Spinal cord (tissue), 10 donors: ENCODE measurements at places on chromosomes 4 and X.
A peak's percentile ranks its signal among the peaks of the same experiment; 100 is the strongest.

- no peaks in the 10 kb centered on the region for H3K36me3 ChIP-seq
- peaks cover 4% of the 10 kb centered on the region for H3K4me1 ChIP-seq
- no peak overlapping the region for H3K4me3 ChIP-seq
- DNase-seq: no peak
- no peak overlapping the region for H3K27ac ChIP-seq
- no peaks in the 10 kb centered on the region for H3K27me3 ChIP-seq
These were observed 310.5 kb upstream of the DDX53 start for GRCh38 chrX:22689290-22689689.

GRCh38 chrX:10579112-10580011 is 41.0 kb downstream of the MID1 start:
- H3K4me1 ChIP-seq: no peaks in the 10 kb centered on the region
- H3K27me3 ChIP-seq: no peaks in the 10 kb centered on the region
- no peak overlapping the region for H3K4me3 ChIP-seq
- peak; percentile 48 for DNase-seq
- H3K27ac ChIP-seq: peak overlapping the region; percentile 42

DNA sequence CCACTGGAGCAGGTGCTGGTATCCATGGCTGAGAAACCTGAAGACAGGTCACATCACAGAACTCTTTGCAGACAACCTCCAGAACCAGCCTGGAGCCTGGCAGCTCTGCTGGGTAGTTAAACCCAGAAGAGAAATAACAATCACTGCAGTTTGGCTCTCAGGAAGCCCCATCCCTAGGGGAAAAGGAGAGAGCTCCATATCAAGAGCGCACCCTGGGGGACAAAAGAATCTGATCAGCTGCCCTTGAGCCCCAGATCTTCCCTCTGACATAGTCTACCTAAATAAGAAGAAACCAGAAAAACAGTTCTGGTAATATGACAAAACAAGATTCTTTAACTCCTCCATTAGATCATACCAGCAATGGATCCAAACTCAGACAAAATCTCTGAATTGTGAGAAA is 823.2 kb upstream of the FRG1 start:
- no peaks in the 10 kb centered on the region for H3K4me1 ChIP-seq
- no peak overlapping the region for H3K27ac ChIP-seq
- no peaks in the 10 kb centered on the region for H3K27me3 ChIP-seq
- H3K4me3 ChIP-seq: no peak overlapping the region
- H3K36me3 ChIP-seq: no peaks in the 10 kb centered on the region

- H3K36me3 ChIP-seq: no peaks in the 10 kb centered on the region
- peak overlapping the region; percentile 95 for H3K27ac ChIP-seq
- no peaks in the 10 kb centered on the region for H3K27me3 ChIP-seq
- peak overlapping the region; percentile 77 for H3K4me3 ChIP-seq
These were observed 69.6 kb downstream of the NOCT start for GRCh38 chr4:139085141-139085540.

- no peaks in the 10 kb centered on the region for H3K4me1 ChIP-seq
- no peaks in the 10 kb centered on the region for H3K36me3 ChIP-seq
- no peak for DNase-seq
- no peak overlapping the region for H3K27ac ChIP-seq
- no peaks in the 10 kb centered on the region for H3K27me3 ChIP-seq
These were observed 163.1 kb downstream of the PALLD start for GRCh38 chr4:168659741-168660465.

DNA sequence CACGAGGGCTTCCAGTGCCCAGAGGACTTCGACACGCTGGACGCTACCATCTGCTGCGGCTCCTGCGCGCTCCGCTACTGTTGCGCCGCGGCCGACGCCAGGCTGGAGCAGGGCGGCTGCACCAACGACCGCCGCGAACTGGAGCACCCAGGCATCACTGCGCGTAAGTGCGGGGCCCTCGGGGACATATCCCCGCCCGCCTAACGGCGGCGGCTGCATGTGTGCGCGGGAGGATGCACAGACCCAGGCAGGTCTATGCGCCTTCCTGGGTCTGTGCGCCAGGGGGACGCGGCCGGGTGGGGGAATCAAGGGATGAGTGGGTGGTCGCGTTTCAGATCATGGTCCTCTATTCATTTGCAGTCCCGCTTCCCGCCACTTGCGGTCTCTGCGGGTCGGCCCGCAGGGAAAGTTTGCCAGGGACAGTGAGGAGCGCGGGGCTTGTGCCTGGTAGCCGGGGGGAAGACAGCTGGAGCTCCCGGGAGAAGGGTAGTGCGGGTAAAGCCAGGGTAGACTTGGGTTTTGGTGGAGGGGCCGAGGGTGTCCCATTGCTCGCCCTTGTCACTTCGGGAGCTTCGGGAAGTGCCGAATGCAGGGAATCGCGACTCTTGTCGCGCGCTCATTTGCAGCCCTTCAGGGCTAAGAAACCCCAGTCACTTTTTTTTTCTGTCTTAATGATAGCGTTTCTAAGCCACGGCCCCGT is 1.0 kb downstream of the SHISA3 start:
- peak overlapping the region; percentile 44 for H3K4me3 ChIP-seq
- no peak overlapping the region for H3K27ac ChIP-seq
- peaks cover 69% of the 10 kb centered on the region for H3K27me3 ChIP-seq
- no peaks in the 10 kb centered on the region for H3K36me3 ChIP-seq
- no peak for DNase-seq
- H3K4me1 ChIP-seq: peaks cover 33% of the 10 kb centered on the region

- no peak overlapping the region for H3K27ac ChIP-seq
- no peak overlapping the region for H3K4me3 ChIP-seq
- DNase-seq: peak; percentile 63
- no peaks in the 10 kb centered on the region for H3K4me1 ChIP-seq
- no peaks in the 10 kb centered on the region for H3K36me3 ChIP-seq
These were observed 617.1 kb upstream of the INTU start for GRCh38 chr4:127015667-127016117.

- H3K27ac ChIP-seq: no peak overlapping the region
- H3K36me3 ChIP-seq: no peaks in the 10 kb centered on the region
- DNase-seq: no peak
- H3K4me3 ChIP-seq: no peak overlapping the region
- H3K27me3 ChIP-seq: no peaks in the 10 kb centered on the region
These were observed 8.8 kb downstream of the TAPT1 start for GRCh38 chr4:16217300-16218051.

GRCh38 chr4:186878203-186878776 is 154.6 kb upstream of the FAT1 start:
- no peak overlapping the region for H3K4me3 ChIP-seq
- H3K36me3 ChIP-seq: no peaks in the 10 kb centered on the region
- no peak overlapping the region for H3K27ac ChIP-seq
- DNase-seq: no peak
- H3K27me3 ChIP-seq: no peaks in the 10 kb centered on the region
- H3K4me1 ChIP-seq: no peaks in the 10 kb centered on the region

- H3K27ac ChIP-seq: peak overlapping the region; percentile 57
- DNase-seq: no peak
- H3K4me1 ChIP-seq: peaks cover 14% of the 10 kb centered on the region
These were observed 84.0 kb upstream of the IGFBP7 start for GRCh38 chr4:57194068-57194611.

DNA sequence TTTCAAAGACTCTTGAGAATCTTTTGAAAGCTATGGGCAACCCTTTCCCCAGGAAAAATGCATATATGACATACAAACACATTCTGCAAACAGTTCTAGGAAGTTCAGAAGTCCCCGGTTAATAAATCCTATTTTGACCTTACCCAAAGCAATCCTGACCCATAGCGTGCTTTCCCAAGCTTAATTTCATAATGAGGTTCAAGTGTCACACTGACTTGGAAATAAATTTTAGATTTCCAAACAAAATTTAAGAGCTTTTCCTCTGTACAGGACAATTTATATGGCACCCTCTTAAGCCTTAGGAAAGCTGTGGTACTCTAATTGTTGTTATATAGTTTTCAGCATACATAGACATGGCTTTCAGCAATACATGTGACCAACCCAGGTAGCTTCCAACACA is 11.3 kb downstream of the MID2 start:
- peaks cover 3% of the 10 kb centered on the region for H3K27me3 ChIP-seq
- H3K36me3 ChIP-seq: no peaks in the 10 kb centered on the region
- no peaks in the 10 kb centered on the region for H3K4me1 ChIP-seq
- no peak for DNase-seq
- H3K4me3 ChIP-seq: no peak overlapping the region
- H3K27ac ChIP-seq: no peak overlapping the region

GRCh38 chr4:70849291-70849690 is 9.6 kb upstream of the GRSF1 start:
- no peaks in the 10 kb centered on the region for H3K36me3 ChIP-seq
- H3K27me3 ChIP-seq: no peaks in the 10 kb centered on the region
- no peak overlapping the region for H3K27ac ChIP-seq
- no peaks in the 10 kb centered on the region for H3K4me1 ChIP-seq
- no peak overlapping the region for H3K4me3 ChIP-seq
